ENCODE measurements at places on chromosomes 13 and 19.

- no peak for DNase-seq
These were observed 5.9 kb downstream of the ZNF792 start for GRCh38 chr19:34957830-34958751.

GRCh38 chr19:2194513-2195078 lies 30.9 kb downstream of the DOT1L start:
- DNase-seq, result no peak

DNA sequence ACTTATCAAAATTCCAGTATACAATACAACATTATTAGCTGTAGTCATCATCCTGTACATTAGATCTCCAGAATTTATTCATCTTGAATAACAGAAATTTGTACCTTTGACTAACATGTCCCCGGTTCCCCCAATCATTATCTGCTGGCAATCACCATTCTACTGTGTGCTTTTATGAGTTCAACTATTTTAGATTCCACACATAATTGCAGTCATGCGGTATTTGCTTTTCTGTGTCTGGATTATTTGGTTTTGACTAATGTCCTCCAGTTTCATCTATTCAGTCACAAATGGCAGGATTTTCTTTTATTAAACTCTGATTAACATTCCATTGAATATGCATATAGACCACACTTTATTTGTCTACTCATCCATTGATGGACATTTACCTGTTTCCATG lies 530.7 kb upstream of the SLITRK1 start:
- DNase-seq, result peak; percentile 67

DNA sequence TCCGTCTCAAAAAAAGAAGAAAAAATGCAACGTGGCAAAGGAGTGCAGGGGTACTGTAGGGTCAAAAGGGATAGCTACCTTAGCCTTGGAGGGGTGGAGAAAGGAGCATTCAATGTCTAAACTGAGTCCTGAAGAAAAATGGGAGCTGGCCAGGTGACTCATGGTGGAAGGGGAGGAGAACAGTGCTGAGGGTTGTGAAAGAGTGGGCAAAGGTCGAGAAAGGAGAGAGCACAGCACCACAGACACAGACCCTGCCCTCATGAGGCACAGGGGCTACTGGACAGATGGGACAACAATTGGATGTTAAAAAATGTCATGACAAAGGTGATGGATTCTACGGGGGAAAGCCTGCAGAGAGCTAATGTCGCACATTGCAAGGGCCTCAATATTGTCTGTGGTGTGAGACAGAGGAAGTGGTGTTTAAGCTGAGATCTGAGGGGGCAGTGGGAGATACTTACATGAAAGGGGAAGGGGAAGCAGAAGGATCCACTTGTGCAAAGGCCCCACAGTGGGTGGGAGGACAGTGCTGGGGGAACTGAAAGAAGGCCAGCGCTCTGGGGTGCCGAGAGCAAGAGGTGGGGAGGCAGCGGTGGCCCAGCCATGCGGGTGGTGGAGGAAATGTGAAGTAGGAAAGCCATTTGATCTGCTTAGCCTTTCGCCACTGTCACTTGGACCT lies 42.9 kb upstream of the URAD start:
- DNase-seq, result no peak

DNA sequence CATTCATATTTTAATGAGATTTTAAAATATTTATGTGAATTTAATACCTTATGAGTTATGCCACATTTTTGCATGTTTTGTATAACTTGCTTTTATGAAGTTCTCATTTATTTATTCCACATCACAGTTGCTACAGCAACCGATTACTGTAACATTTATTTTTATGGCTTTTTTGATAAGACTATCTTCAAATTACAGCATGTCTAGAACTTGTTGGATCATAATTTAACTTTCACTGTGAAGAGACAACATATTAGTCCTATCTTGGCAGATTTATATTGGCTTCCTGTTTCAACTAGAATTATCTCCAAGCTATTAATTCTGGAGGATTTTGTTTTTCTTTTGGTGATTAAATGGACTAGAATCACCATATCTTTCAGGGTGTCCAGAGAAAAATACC lies 793.7 kb upstream of the SLITRK5 start:
- DNase-seq, result no peak

DNA sequence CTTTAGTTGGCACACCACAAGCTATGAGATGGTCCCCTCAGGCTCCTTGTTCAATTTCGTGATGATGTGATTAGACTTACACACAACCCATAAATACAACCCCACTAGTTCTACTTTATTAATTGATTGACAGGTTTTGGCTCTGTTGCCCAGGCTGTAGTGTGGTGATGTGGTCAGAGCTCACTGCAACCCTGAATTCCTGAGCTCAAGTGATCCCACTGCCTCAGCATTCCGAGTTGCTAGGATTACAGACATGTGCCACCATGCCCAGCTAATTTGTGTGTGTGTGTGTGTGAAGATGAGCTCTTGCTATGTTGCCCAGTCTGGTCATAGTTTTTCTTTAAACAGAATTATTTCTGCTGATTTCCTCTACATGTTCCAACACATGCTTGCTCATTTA lies 17.5 kb upstream of the HTR2A start:
- no peak for DNase-seq
